ENCODE measurements at places on chromosomes 12 and 14.

DNA sequence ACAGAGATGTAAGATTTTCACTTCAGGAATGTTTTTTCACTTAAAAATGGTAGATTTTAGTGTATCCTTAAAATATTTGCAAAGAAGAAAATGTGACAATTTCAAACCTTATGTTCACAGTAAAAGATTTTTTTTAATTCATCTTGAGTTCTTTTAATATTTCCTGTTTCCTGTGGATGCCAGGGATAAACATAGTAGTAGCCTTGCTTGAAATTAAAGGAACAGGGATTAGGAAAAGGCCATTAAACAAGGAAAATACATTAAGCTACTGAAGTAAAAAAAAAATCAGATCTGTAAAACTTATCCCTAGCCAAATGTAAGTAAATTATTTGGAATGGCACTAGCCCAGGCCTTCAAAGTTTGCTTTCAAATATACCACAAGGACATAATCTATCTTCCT lies 138.1 kb upstream of the AEBP2 start:
- DNase-seq, result no peak

DNA sequence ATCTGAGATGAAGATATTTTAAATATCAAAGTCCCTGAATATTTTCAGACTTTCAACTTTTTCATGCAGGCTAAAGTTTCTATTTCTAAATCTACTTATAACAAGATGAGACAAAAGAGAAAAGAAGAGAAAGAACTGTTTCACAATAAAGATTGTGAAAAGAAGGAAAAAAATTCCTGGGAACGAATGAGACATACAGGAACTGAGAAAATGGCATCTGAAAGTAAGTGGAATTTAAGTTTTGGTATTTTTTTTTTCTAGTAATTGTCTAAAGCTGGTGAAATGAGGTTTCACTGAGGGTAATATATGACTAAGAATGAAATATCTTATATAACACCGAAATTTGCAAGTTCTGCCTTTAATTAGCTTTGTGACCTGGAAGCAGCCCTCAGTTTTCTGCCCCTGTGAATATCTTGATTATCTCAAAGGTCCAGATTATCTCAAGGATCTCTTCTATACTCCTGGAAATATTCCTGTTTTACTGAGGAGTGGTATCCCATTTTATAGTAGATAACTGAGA lies 55.7 kb upstream of the PRPF39 start:
- no peak for DNase-seq

- no peak for DNase-seq
These were observed 242.2 kb downstream of the SOX5 start for GRCh38 chr12:23707270-23707669.

GRCh38 chr14:87017335-87017734 lies 975.6 kb downstream of the GALC start:
- DNase-seq, result no peak

DNA sequence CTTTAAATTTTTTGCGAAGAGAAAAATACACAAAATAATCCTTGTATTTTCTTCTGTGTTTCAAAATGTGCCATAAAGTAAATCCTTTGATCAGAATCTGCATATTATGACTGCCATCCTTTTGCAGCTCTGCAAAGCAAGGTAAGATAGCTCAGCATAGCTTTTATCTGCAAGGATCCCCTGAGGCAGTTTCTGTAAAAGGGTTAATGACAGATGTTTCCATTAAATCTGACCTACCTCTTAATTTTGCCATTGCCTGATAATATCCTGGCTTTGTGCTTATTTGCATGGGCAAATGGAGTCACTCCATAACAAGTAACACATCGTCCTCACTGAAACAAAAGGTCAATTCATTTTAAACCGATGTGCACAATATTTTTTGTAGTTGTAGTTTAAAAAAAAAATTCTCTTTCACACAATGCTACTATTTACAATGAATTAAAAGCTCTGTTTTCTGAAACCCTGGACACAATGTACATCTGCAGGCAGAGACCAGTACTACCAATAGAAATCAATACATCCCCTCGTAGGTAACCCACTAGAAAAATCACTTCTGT lies 108.5 kb upstream of the SOX5 start:
- no peak for DNase-seq

GRCh38 chr14:42224053-42224888 lies 617.6 kb downstream of the LRFN5 start:
- peak; percentile 74 for DNase-seq

- no peak for DNase-seq
These were observed 115.9 kb upstream of the PELI2 start for GRCh38 chr14:56002342-56002741.

- no peak for DNase-seq
These were observed 198.0 kb upstream of the DCN start for GRCh38 chr12:91380631-91381030.

DNA sequence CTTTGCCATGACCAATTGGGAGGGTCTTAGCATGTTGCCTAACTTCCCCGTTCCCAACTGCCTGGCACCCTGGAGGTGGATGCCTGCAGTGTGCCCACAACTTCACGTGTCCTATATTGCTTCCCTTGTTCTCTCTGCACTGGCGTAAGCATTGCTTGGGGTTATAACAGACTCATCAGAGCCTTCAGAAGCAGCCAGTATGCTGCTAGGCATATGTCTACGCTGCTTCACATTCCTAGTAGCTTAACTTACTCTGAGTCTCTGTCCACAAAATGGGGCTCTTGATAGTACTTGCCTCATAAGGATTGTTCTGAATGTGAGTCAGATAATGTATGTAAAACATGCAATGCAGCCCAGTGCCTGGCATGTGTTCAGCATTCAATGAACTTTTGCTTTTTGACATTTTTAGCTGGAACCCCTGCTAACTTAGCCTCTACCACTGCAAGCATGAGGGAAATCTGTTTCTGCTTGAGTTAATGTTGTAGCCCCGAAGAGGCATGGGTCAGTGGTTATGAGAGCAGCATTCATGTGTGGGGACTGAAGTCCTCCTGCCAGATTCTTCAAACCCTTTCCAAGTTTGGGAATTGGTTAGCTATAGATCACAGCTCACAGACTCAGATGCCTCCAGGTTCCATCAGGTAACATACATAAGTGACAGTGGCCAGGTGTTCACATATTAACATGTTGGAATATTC lies 2.8 kb downstream of the SLC5A8 start:
- DNase-seq, result no peak

GRCh38 chr12:67647181-67647798 lies 1.3 kb upstream of the DYRK2 start:
- DNase-seq, result no peak

GRCh38 chr14:89537911-89538310 lies 120.9 kb upstream of the FOXN3 start:
- no peak for DNase-seq

GRCh38 chr12:28586481-28586880 lies 396.2 kb downstream of the CCDC91 start:
- no peak for DNase-seq

All from lung (tissue), 17 donors.